Upper lobe of right lung (tissue), 1 donor: ENCODE measurements at places on chromosomes 16 and 17. TPM values are rescaled to one million over a fixed set of nuclear protein-coding genes. Genes with fewer than 3 reads are reported as not detected.

- no peak for DNase-seq
Observed at GRCh38 chr17:42555122-42555622, 2.4 kb downstream of the HSD17B1 start.

- DNase-seq = no peak
Observed at GRCh38 chr16:81692021-81692420, 87.1 kb upstream of the PLCG2 start.

- no peak for DNase-seq
Observed at GRCh38 chr17:63066158-63066813, 100.3 kb downstream of the TANC2 start.

GRCh38 chr17:74822939-74823367 lies 36.7 kb downstream of the GRIN2C start:
- DNase-seq = no peak

KRT24 gene
- total RNA-seq = not detected

MMP15 gene
- 25.2 TPM for total RNA-seq

DNA sequence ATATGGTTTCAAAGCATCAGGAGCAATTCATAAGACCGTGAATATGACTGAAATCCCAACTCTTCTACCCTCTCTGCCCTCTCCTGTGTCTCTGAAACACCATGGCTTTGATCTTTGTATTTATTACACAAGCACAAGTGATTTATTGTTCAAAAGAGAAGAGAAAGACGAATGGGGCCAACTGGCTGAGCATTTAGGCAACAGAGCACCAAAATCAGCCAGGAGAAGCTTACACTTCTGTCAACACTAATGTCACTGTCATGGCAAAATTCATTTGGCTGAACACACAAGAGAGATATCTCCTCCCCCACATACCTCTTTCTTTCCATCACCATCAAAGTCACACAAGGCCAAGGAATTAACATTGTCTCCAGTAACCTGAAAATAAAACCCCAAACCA lies 9.3 kb downstream of the BBS2 start:
- DNase-seq = no peak

DNA sequence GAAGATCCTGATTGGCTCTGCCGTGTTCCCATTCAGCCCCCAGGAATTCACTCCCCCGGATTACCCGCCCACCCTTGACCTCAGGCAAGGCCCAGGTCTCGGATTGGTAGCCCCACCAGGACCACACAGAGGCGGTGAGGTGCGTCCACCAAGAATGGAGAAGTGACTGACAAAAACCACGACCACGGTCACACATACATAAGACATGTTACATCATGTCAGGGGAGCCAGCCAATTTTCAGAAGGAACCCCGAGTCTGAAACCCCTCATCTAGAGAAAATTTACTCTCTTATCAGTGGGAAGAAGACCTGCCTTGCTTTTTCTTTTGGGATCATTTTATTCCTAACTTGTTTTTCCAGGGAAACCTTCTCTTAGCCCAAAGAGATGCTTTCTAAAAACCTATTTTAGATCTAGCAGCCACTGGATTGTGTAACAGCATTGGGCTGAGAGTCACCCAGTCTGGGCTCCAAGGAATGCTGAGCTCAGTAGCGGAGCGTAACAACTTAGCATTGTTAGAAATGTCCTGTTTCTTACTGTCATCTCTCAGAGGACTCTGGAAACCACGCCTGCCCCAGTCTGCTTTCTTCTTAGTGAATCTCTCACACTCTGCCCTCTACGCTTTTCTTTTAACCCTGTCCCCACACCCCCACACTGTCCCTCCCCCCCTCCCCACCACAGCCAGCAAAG lies 164.1 kb downstream of the CMIP start:
- DNase-seq = no peak

DNA sequence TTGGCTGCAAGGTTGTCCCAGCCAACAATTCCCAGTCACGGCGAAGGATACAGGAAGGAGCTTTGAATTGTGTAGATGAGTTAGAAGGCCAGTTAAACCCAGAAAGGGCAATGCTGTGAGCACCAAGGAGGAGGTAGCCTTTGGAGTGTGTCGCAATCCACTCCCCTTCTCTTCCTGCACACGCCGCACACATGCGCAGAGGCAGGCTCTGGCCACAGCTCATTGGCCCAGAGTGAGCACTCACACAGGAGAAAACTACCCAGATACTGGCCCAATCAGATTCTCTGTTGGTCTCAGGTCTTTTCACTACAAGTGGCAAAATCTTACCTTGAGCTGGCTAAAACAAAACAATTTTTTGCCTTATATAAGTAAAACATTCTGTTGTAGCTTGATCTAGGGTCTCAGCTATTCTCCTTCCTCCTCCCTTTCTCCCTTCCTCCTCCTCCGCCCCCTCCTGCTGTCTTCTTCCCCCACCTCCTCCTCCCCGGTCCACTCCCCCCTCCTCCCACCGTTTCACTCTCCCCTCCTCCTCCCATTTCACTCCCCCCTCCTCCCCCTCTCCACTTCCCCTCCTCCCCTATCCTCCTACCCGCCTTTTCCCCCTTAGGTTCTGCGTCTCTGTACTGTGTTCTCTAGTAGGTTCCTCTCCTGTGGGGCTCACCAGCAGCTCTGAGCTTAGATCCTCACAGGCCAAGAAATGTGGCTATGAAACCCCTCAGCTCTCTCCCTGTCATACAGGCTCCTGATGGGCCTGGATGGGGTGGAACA lies 344.9 kb downstream of the CPPED1 start:
- DNase-seq = peak; percentile 76

- DNase-seq = no peak
Observed at GRCh38 chr16:84654998-84655397, 6.7 kb downstream of the KLHL36 start.

MEOX1 gene
- total RNA-seq = 1.5 TPM

DNA sequence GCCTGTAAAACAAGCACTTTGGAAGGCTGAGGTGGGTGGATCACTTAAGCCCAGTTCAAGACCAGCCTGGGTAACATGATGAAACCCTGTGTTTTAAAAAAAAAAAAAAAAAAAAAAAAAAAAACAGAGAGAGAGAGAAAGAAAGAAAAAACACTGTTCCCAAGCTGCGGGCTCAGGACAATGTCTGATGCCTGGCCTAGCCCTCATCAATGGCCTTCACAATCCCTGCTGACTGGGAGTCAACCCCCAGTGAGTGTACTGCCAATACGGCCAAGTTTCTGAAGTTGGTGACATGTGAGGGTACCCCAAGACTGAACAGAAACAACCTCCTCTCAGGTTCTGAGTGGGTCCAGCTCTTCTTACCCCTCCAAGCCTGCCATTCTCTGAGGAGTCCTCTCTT lies 116.5 kb downstream of the ZNF778 start:
- no peak for DNase-seq

GRCh38 chr16:9014389-9014788 lies 50.7 kb upstream of the USP7 start:
- DNase-seq = no peak

DNA sequence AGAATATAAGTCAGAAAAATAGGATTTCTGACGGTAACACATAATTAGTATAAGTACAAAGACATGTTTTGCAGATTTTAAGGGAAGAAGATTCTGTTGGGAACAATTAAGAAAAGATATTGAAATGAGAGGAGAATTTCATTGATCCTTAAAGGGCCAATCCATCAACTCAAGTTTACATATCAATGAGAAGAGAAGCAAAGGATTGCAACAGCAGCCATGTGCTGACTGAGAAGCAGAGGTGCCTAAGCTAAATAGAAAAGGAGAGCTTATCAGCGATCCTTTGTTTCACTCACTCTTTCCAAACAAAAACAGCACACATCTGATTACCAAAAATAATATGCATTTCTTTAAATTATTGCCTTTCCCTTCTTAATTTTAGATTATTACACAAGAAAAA lies 94.6 kb downstream of the ITFG1 start:
- DNase-seq = no peak

DNA sequence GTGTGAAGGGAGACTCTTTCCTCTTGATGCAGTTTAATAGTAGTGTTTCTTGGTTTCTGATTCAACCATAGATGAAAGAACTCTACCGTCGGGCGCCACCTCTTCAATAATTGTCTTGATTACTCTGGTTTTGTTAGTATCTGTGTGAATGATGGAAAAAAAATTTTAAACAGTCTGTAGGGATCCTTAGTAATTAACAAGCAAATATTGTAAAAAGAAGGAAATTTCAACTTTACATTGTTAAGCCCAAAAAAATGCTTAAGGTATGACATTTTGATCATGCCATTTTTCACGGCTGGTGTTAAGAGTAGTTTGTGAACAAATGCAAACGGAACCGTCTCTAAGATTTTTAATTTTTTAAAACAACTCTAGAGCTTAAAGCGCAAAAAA lies 4.1 kb downstream of the KRT10 start:
- DNase-seq = no peak

GPR179 gene
- total RNA-seq = 0.35 TPM

DNA sequence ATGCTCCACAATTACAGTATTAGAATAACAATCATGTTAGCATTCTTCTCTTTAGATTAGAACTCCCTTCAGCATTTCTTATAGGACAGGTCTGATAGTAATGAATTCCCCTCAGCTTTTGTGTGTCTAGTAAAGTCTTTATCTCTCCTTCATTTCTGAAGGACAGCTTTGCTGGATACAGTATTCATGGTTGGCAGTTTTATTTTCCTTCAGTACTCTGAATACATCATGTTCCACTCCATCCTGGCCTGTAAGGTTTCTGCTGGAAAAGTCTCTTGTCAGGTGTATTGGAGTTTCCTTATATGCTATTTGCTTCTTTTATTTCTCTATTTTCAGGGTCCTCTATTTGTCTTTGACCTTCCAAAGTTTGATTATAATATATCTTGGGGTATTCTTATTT lies 4.0 kb upstream of the ABCA10 start:
- DNase-seq = no peak

- DNase-seq = no peak
Observed at GRCh38 chr16:13936596-13937081, 16.7 kb downstream of the ERCC4 start.

- DNase-seq = no peak
Observed at GRCh38 chr17:63491977-63492618, 15.2 kb downstream of the ACE start.

- DNase-seq = no peak
Observed at GRCh38 chr16:71440669-71441347, 1.0 kb downstream of the TLE7 start.

DNA sequence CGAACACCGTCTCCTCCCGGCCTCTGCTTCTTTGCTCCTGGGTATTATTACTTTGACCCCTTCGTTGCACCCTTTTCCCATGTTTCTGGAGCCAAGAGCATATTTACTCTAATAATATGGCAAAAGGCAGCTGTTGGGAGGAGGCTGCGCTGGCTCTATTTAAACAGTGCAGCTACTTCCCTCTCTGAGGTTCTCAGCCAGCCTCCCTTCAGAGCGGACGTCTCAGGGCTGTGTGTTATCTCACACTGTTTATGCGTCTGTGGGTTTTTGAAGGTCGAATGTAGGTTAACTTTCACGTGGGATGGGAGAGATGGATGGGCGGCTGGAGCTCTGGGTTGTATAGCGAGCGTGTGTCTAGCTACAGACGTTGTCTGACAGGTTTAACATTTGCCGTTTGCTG lies 45.3 kb downstream of the COX4I1 start:
- no peak for DNase-seq

DNA sequence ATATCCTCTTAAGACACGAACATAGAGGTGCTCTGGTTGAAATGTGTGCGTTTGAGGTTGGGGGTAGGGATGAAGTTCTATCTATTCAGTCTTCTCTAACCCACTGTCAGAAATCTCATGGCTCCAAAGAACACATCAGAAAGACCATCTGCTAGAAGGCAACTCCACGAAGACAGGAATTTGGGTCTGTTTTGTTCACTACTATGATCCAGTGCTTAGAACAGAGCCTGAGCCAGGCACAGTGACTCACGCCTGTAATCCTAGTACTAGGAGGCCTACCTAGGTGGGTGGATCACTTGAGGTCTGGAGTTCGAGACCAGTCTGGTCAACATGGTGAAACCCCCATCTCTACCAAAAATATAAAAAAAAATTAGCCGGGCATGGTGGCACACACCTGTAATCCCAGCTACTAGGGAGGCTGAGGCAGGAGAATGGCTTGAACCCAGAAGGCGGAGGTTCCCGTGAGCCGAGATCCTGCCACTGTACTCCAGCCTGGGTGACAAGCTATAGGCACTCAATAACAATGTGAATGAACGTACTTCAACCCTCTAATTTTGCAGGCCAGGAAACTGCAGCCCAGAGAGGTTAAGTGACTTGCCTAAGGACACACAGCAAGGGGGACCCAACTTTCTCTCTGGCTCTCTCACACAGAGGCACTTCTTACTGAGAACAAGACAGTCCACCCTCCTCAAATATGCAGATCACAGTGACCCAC lies 2.3 kb downstream of the CASKIN2 start:
- no peak for DNase-seq

DNA sequence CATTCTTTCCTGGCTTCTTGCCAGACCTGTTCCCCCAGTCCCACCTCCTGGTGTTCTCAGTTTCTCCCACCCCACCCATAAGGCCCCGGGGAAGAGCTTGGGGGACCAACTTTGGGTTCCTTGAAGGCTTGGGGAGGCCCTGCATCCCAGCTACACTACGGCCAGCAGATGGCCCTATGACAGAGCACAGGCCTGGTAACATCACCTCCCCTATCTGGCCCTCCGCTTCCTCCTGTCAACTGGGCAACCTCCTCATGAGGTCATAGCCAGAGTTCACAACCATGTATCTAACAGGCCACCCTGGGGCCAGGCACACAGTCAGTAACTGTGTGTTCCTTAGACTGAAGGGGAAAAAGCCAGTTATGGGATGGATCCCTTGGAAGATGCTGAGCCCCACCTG lies 31.4 kb downstream of the MYO15A start:
- no peak for DNase-seq

ZNF23 gene
- 7.3 TPM for total RNA-seq

DNA sequence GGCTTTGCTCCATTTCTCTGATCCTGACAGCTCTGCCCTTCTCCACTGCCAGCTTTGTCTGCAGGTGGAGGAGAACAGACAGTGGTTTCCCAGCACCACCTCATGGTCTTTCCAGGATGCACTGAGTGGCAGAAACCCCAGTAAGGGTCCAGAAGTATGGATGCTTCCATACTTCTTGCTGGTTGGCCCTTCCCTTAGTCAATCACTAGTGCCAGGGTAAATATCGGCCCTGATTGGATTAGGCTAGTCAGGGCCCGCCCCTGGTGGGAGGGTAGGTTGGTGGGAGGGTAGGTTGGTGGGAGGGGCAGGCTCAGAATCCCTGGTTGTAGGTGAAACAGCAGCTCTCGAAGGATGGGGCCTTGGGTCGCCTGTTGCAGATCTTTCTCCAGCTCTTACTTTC lies 10.2 kb downstream of the RNF213 start:
- no peak for DNase-seq
